Body of pancreas (tissue), 4 donors: ENCODE measurements at places on chromosomes 5 and 9.

- peak; percentile 75 for DNase-seq
- H3K4me3 ChIP-seq = no peak overlapping the region
- H3K27ac ChIP-seq = peak overlapping the region; percentile 99
- no peaks in the 10 kb centered on the region for H3K27me3 ChIP-seq
- H3K4me1 ChIP-seq = peaks cover 91% of the 10 kb centered on the region
Observed at GRCh38 chr9:137306850-137307254, 4.8 kb upstream of the NRARP start.

- H3K36me3 ChIP-seq = no peaks in the 10 kb centered on the region
- no peak for DNase-seq
- no peaks in the 10 kb centered on the region for H3K4me1 ChIP-seq
- no peaks in the 10 kb centered on the region for H3K27me3 ChIP-seq
- H3K4me3 ChIP-seq = no peak overlapping the region
- no peak overlapping the region for H3K27ac ChIP-seq
Observed at GRCh38 chr5:58300346-58300895, 159.5 kb downstream of the PLK2 start.

- no peak overlapping the region for H3K4me3 ChIP-seq
- H3K4me1 ChIP-seq = no peaks in the 10 kb centered on the region
- no peak overlapping the region for H3K27ac ChIP-seq
- H3K36me3 ChIP-seq = no peaks in the 10 kb centered on the region
- DNase-seq = no peak
Observed at GRCh38 chr9:92530893-92531292, 4.9 kb downstream of the ECM2 start.

- H3K4me3 ChIP-seq = peak within 1 kb of the TSS; percentile 12
- peaks cover 19% of the 10 kb centered on the region for H3K4me1 ChIP-seq
Observed at GRCh38 chr5:120463991-120464626, at the start of gene PRR16. Gene PRR16, plus strand, starts transcription at chr5:120464300.

DNA sequence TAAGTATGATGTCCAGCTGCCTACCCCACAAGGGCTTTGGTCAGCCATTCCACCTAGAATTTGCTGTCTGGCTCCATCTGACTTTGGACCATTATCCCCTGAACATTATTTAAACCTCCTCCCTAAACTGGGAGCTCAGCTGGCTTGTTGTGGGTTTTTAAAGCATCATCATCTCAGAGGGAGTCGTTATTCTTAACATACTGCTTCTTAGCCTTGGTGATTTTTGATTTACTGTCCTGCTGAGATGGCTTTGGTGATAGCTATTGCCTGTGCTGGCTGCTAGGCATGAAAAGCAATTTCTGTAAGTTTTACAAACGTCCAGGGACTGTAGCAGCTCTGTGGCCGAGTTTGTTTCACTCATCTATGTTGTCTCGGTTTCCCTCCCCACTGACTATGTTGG is 256.1 kb downstream of the NR3C1 start:
- no peak overlapping the region for H3K27ac ChIP-seq
- no peak overlapping the region for H3K4me3 ChIP-seq
- no peak for DNase-seq
- no peaks in the 10 kb centered on the region for H3K27me3 ChIP-seq
- no peaks in the 10 kb centered on the region for H3K4me1 ChIP-seq
- no peaks in the 10 kb centered on the region for H3K36me3 ChIP-seq

GRCh38 chr5:71483355-71483754 is 27.9 kb downstream of the BDP1 start:
- no peak overlapping the region for H3K27ac ChIP-seq

- no peak for DNase-seq
- H3K27me3 ChIP-seq = no peaks in the 10 kb centered on the region
- H3K4me1 ChIP-seq = peaks cover 21% of the 10 kb centered on the region
- no peak overlapping the region for H3K4me3 ChIP-seq
Observed at GRCh38 chr5:43119771-43120170, 943 bp upstream of the ZNF131 start.

DNA sequence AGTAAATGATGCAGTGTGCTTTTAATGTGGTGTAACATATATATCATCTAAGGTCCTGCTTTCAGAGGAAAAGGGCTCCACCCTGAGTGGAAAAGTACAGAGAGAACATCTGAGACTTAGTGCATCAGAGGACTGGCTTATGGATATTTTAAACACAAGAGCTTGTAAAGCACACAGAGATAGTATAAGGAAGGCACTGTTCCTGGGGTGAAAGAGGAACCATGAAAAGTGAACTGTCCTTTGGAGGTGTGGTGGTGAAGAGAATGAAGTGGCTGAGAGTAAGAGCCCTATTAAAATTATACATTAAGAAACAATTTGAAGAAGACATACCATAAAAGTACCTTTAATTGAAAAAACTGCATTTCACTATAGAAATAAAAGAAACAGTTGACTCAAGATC is 68.9 kb downstream of the CSF2 start:
- H3K27ac ChIP-seq = no peak overlapping the region
- H3K4me1 ChIP-seq = no peaks in the 10 kb centered on the region
- H3K36me3 ChIP-seq = no peaks in the 10 kb centered on the region
- DNase-seq = no peak
- no peaks in the 10 kb centered on the region for H3K27me3 ChIP-seq

- H3K36me3 ChIP-seq = no peaks in the 10 kb centered on the region
- H3K4me3 ChIP-seq = no peak overlapping the region
- peaks cover 5% of the 10 kb centered on the region for H3K4me1 ChIP-seq
- H3K27ac ChIP-seq = no peak overlapping the region
- peak; percentile 17 for DNase-seq
Observed at GRCh38 chr9:89234205-89235067, 55.8 kb upstream of the SHC3 start.

DNA sequence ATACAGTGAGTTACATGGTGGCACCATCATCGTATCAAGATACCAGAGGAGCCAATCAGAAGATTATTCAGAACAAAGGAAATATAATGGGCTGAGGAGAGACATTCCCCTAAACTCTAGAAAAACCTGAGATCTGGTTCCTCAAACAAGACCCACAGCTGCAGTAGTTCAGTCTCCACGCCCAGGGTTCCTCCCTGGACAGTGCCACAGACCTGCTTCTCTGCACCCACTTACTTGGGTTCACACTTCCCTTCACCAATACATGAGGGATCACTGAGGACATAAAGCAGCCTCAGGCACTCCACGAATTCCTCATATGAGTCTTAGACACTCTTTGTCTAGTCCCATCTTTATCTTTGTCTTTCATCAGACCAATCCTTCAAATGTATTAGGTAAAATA is 101.7 kb downstream of the APTX start:
- no peaks in the 10 kb centered on the region for H3K27me3 ChIP-seq
- H3K4me1 ChIP-seq = no peaks in the 10 kb centered on the region
- DNase-seq = no peak
- no peak overlapping the region for H3K4me3 ChIP-seq

GRCh38 chr9:113299800-113300292 is 3.3 kb downstream of the RNF183 start:
- no peak overlapping the region for H3K27ac ChIP-seq
- peaks cover 8% of the 10 kb centered on the region for H3K4me1 ChIP-seq
- H3K36me3 ChIP-seq = no peaks in the 10 kb centered on the region
- no peak overlapping the region for H3K4me3 ChIP-seq

- no peak overlapping the region for H3K4me3 ChIP-seq
- no peak for DNase-seq
- no peaks in the 10 kb centered on the region for H3K4me1 ChIP-seq
- no peaks in the 10 kb centered on the region for H3K36me3 ChIP-seq
- H3K27me3 ChIP-seq = no peaks in the 10 kb centered on the region
- no peak overlapping the region for H3K27ac ChIP-seq
Observed at GRCh38 chr9:20872340-20872977, 159.0 kb downstream of the HACD4 start.

DNA sequence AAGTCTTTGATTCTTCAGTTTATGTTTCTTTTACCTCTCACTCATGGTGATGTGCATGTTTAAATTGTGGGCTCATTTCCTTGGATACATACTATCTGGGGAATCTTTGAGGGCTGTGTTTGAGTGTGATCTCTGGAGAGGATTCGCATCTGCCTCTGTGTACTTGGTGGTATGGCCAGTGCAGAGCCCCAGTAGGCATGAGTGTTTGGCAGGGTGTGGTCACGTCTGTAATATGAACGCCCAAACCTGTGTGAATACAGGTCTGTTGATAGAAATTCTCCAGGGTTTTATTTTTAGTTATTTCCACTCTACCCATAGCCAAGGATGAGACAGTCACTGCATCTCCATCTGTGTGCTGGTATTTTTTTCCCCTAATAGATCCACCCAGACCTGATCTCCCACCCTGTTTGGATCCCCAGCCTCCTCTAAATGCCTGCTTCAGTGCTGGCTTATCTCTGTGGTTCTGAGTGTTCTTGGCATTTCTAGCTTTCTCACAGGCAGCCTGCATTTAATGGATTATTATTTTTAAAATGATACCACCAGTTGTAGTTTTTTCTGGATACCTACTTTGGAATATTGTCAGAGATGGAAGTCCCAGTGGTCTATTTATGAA is 37.5 kb downstream of the TJP2 start:
- H3K27ac ChIP-seq = no peak overlapping the region
- no peak overlapping the region for H3K4me3 ChIP-seq
- no peaks in the 10 kb centered on the region for H3K27me3 ChIP-seq
- H3K36me3 ChIP-seq = no peaks in the 10 kb centered on the region

DNA sequence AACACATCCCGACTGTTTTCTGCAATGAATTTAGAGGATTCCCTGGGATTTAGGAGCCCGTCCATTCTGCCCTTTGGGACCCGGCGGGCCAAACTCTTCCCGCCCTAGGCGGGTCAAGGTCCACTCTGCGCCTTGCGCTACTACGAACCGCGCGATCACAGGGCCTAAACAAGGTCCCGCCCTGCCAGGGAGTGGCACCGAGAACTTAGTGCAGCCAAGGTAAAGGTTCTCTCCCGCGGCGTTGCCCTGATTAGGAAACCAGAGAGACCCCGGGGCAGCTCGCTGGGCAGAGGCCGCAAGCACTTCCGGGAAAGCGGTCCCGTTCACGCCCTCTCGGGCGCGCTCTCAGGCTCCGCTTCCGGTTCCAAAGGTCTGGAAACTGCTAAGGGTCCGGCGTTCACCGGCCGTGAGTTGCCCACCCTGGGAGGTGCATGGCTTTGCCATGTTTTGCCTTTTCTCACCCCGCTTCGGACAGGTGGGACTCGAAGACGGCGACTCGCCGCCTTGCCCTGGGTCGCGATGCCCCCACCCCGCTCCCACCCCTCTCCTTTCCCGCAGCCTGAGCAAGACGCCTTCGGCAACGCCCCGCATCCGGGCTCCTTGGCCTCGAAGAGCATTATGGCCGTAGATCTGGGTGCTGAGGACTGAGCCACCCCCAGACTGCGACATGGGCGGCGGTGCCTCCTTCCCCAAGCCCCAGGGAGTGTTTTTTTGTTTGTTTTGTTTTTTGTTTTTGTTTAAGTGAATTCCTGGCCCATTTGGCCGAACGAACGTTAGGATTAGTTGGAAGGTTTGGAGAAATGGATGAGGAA is 23.4 kb downstream of the HNRNPK start:
- H3K36me3 ChIP-seq = no peaks in the 10 kb centered on the region
- H3K4me1 ChIP-seq = peaks cover 18% of the 10 kb centered on the region
- no peaks in the 10 kb centered on the region for H3K27me3 ChIP-seq
- peak overlapping the region; percentile 76 for H3K27ac ChIP-seq
- peak overlapping the region; percentile 94 for H3K4me3 ChIP-seq

DNA sequence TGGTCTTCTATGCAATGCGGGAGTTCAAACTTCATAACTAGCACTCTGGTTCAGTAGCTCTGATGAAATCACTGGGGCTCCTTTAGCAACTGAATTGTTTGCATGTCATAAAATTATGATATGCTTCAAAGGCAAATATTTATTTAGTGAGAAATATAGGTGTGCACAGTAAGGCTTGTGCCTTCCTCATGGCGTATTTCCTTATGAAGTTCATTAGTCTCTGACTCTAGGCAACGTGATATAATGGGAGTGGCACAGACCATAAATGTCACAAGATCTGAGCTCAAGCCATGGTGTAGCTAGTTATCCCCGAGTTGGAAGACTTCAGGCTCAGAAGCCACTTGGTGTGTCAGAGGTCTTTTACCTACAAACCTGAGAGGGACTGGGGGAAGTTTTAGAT is 35.5 kb downstream of the PIP5K1B start:
- no peaks in the 10 kb centered on the region for H3K36me3 ChIP-seq
- peaks cover 18% of the 10 kb centered on the region for H3K4me1 ChIP-seq
- peak; percentile 16 for DNase-seq
- H3K27ac ChIP-seq = no peak overlapping the region
- H3K4me3 ChIP-seq = no peak overlapping the region

GRCh38 chr5:102681403-102681983 is 73.6 kb upstream of the PAM start:
- no peaks in the 10 kb centered on the region for H3K4me1 ChIP-seq
- H3K4me3 ChIP-seq = no peak overlapping the region
- H3K36me3 ChIP-seq = no peaks in the 10 kb centered on the region
- H3K27me3 ChIP-seq = no peaks in the 10 kb centered on the region
- DNase-seq = peak; percentile 75

- H3K4me1 ChIP-seq = no peaks in the 10 kb centered on the region
- DNase-seq = no peak
- H3K27ac ChIP-seq = no peak overlapping the region
- H3K36me3 ChIP-seq = no peaks in the 10 kb centered on the region
Observed at GRCh38 chr9:92438900-92439526, 14.7 kb upstream of the OMD start.

DNA sequence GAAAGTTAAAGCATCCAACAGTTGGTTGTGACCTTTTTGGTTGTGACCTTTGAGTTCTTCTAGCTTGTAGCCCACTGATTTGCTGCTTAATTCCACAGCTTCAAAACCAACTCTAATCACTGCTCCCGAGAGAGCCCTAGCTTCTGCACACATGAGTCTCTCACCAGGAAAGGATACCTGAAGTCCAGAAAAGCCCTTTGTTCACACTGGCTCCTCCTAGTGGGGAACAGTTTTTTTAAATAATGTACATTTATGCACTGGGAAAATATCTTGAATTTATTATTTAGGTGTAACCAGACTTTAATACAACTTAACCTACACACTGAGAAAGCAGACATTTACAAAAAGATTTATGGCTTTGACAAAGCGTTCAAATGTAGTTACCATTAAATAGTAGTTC is 120.2 kb upstream of the CCDC152 start:
- H3K4me1 ChIP-seq = peaks cover 5% of the 10 kb centered on the region
- H3K27me3 ChIP-seq = no peaks in the 10 kb centered on the region
- no peak for DNase-seq
- H3K27ac ChIP-seq = no peak overlapping the region
- H3K4me3 ChIP-seq = no peak overlapping the region

GRCh38 chr9:76298521-76299144 is 95.6 kb downstream of the RFK start:
- DNase-seq = no peak

DNA sequence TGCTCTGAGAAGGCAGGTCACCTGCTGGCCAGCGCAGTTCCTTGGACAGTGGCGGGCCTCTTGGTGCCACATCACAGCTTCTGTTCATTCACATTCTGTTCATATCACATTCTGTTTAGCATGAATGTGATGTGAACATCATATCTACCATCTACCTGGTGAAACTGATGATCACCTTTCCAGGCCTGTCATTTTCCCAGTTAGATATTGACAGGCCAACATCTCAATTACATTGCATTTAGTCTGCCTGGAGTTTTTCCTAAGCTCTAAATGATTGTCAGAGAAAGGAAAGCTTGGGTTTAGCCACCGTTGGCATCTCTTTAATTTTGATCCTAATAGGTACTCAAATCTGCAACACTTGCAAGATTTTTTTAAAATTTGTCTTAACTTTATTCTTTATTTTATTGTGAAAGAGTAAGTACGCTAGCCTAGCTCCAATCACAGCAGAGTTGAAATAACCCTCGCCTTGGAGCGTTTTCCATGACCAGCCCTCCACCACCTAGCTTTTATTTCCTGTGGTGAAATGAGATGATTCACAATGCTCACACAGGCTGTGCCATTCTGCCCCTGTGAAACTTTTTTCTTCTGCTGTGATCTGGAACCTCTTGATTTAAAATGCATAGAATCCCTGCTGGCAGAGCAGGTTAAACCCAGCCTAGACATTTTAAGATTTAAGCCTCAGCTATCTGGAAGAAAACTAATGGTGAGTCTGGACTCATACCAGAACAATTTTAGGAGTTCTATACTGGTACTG is 225.0 kb downstream of the ESM1 start:
- no peaks in the 10 kb centered on the region for H3K27me3 ChIP-seq
- DNase-seq = no peak
